Left ventricle myocardium superior (tissue), 1 donor: ENCODE measurements at places on chromosomes 4 and X.
A peak's percentile ranks its signal among the peaks of the same experiment; 100 is the strongest.

- no peak for DNase-seq
Measured at GRCh38 chr4:81495345-81495744, 23.6 kb upstream of the RASGEF1B start.

GRCh38 chr4:105057370-105058105, 89.1 kb upstream of the TET2 start:
- no peak for DNase-seq

- DNase-seq: no peak
Measured at GRCh38 chr4:169626331-169627282, 6.2 kb downstream of the CLCN3 start.

GRCh38 chr4:79613269-79613935, 205.4 kb upstream of the GK2 start:
- no peak for DNase-seq

DNA sequence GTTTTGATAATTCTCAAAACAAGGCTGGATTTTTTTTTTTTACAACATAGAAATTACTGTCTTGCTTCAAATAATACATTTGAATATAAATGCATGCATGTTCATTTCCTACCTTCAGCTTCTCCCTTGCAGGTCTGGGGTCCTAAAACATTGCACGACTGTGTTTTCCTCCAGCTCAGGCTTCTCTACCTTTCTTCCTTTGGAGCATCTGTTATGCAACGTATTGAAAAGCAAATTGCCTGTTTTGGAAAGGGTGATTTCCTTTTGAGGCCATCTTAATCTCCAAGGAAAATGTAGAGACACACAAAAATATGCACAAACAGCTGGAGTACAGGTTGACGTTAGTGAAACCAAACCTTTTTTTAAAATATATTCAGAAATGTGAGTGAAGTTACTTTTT, 115.6 kb upstream of the TLL1 start:
- no peak for DNase-seq

DNA sequence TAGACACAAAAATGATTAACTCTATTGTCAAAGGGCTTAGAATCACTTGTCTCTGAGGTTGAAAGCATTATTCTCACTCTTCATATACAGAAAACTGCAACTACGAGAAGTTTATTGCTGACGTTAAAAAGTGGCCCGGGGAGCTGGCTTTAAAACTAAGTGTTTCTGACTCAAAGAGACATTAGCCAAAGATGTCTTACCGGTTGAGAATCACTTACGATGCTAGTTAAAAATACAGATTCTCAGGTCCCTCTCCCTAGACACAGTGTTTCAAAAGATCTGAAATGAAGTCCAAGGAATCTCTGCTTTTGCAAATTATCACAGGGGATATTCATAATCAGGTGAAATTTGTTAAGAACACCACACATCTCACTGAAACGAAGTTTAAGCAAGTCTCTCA, 1.2 kb downstream of the GNPDA2 start:
- DNase-seq: no peak

- DNase-seq: no peak
Measured at GRCh38 chr4:7609316-7609715, 174.6 kb upstream of the PSAPL1 start.

- DNase-seq: no peak
Measured at GRCh38 chr4:56611501-56611900, 69.6 kb downstream of the HOPX start.

DNA sequence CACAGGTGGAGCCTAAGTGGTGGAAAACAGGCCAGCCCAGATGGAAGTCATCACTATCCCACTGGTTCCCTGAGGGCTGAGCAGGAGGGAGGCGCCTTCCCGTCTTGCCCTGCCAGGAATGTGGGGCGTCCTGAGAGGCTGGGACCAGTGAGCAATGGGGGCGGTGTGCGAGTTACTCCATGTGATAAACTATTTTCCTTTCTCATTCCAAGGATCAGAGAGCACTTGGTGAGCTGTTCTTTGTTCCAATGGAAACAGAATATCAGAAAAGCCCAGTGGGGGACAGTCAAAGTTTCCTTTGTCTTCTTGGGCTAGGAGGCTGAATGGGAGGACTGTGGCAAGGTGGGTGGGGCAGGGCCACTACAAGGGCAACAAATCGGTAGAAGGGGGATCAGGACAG, 86.2 kb downstream of the NHSL2 start:
- peak; percentile 70 for DNase-seq

- no peak for DNase-seq
Measured at GRCh38 chrX:21982311-21982710, 41.8 kb downstream of the SMS start.

DNA sequence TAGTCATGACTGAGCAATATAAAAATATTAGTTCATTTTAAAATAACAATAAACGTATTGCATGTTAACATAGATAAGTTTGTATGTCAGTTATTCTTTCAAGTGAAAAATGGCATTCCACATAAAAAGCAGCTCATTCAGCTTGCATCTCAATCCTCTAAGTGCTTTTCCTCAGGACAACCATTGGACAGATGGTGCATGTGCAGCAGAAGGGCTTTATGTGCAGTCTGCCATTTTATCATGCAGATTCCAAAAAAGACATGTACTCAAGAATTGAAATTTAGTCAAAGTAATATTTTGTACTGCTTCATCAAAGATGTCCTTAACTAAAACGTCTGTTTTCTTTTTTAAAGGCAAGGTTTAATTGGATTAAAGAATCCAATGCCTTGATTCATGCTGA, 93.4 kb downstream of the RS1 start:
- DNase-seq: no peak

DNA sequence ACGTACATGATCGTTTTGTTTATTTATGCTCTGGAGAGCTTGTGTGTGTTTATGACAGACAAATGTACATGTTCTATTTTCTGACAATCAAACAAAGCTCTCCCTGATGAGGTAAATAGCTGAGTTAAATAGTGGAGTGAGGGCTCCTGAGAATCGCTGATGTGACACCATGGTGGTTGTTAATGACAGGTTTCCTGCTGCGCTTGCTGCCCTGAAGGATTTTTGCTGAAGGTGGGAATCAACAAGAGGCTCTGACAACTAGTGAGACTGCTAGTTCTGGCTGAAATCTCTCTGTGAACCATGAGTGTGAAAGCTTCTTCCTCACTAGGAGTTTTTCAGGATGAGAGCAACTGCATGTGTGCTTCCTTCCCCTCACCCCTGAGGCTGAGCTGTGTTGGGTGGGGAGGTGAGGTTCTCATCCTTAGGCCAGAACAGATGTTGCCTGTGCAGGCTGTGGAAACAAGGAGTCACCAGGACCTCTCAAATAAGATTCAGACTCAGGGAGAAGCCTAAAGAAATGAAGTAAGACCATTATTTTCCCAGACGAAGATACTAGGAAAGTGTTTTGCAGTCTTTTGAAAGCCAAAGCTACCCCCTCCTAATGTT, 173.4 kb upstream of the JADE1 start:
- DNase-seq: no peak

DNA sequence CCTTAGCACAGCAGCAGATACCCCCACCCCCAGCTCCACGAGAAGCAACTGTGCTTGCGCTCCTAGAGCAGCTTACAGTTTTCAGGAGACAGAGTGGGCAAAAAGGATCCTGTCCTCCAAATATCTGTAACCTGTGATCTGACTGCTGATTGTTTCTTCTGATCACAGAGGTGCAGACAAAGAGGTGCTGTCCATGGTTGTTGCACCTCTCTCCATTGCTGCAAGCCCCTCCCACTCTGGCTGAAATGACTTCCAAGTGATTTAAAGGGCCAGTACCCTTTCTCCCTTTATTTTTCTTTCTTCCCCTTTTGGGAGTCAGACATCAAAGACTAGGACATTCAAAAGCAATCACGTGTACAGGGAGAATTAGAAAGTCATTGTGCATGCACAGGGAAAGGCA, 205.3 kb upstream of the GEMIN8 start:
- no peak for DNase-seq

DNA sequence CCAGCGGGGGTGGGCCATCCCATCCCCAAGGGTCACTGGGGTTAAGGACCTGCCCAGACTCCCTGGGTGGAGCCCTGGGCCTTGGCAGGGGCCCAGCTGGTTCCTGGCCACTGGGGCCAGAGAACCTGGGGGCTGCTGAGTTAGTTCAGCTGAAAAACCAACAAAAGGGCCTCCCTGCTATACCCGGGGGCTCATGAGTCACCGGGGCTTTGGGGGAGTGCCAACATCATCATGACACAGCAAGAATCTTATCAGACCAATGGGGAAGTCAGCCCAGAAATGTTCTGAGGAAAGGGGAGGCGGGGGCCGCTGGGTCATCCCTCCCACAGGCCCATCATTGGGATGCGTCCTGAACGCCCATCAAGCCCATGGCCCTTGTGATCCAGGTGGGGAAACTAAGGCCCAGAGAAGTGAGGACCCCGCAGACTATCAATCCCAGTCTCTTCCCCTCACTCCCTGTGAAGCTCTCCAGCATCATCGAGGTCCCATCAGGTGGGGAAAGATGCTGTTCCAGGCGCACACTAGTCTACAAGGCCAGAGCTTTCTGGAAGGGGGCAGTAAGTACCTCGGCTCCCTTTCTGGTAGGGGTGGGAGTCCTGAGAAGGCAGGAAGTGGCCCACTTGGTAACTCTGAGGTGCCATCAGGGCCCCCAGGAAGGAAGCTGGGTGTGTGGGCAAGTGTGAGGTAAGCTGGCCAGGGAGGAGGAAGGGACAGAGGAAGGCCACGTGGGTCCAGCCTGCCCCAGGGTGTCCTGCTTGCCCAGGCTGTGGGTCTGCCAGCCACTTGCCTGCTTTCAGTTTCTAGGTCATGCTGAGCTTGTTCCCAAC, 4.5 kb downstream of the G6PD start:
- peak; percentile 80 for DNase-seq

- no peak for DNase-seq
Measured at GRCh38 chr4:128288689-128289106, 1.1 kb upstream of the PGRMC2 start.

DNA sequence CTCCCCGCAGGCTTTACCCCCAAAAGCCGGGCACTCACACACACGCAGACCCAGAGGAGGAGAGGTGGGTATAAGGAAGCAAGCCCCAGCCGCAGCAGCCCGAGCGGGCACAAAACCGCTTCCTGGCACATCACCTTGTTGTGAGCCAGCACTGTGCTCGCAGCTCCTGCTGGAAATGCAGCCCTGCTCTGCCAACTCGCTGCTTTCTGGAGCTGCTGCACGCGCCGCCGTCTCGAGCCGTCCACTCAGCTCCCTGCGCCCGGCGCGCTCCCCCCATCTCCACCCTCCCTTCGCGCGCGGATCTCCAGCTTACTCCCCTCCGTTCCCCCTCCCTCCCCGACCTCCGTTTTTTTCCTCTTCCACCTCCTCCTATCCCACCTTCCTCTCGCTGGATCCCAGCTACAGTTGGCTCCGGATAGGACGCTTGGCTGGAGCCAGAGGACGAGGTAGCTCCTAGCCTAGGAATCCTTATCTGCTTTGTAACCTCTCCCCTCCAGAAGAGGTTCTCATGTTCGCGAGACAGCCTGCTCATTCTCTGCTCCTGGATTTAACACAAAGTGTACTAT, at the start of gene SPOCK3:
Gene SPOCK3 (minus strand): TSS at position 179 of the 566 bp plus-strand sequence.
- DNase-seq: peak; percentile 52

GRCh38 chr4:89720981-89721380, 116.0 kb downstream of the SNCA start:
- no peak for DNase-seq

DNA sequence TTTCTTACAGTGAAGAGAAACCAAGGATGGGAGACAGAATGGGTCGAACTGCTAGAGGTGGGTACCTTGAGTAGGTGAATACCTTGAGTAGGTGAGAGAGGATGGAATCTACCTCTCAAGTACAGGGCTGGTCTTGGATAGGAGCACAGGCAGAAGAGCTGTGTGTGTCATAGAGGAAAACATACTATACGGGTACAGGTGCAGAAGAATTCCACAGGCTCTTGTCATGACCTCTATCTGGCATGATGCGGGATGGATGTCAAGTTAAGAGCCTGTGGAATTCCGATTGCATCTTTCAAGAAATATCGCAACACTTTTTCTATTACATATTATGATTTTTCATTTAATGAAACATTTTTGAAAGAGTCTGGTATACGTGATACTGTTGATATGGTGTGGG, 18.0 kb upstream of the OCIAD1 start:
- no peak for DNase-seq

DNA sequence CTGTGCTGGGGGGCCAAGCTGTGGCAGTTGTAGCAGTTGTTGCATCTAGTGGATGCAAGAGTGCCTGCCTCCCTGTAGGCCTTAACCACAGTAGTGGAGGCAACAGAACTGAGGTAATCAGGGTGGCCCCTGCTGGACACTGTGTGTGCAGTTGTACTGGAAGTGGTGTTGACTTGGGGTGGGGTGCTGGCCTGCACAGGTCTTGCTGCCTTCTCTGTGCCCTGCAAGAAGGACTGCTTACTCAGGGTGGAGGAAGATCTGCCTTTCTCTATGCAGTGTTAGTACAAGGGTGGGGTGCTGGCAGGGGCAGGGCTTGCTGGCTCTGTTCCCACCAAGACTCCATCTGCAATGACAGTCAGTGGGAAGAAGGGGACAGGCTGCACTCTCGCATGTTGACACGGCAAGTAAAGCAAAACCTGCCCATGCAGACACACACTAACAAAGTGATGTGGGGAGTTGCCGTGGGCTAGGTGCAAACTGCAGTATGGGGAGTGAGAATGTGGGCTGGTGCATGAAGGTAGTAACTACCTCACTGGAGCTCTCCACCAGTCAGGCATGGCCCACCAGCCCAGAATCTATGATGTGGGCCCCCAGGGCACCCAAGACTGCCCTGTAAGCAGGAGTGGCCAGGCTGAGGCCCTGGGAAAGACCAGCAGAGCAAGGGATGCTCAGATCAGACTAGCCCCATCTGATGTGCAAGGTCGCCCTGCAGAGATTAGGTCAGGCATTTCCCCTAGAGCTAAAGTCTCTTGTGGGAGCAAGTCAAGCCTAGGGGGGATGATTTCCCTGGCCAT, 594.9 kb downstream of the TECRL start:
- DNase-seq: no peak

DNA sequence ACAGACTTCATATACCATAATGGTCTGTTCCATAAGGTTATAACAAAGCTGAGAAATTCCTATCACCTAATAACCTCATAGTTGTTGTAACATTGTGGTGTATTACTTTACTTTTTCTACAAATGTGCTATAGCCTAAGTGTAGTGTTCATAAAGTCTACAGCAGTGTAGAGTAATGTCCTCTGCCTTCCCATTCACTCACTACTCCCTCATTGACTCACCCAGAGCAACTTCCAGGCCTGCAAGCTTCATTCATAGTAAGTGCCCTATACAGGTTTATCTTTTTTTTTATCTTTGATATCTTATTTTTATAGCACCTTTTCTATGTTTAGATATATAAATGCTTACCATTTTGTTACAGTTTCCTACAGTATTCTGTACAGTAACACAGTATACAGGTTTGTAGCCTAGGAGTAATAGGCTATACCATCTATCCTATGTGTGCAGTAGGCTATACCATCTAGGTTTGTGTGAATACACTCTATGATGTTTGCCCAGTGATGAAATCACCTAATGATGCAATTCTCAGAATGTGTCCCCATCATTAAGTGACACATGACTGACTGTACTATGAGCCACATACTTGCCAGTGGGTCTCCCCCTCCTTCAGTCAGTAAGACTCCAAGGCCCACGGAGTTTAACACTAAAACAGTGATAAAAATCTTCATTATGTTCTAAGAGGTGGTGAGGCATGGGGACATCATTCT, 299.9 kb downstream of the UNC5C start:
- no peak for DNase-seq

DNA sequence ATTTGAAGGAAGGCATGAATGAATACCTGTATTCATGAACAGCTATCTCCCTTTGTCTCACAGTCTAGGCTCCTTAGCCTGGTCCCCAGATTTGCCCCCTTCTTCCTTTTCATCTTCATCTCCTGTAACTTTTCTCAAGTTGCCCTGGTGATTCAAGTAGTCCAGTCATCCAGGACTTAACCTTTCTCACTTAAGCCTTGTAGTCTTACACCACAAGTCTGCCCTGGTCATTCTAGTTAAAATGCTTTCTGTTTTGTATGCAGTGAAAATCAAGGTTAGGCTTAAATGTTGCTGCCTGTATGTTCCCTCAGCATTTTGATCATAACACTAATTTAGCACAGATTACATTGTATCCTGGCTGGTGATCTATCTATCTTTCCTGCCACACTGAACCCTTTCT, 58.5 kb upstream of the SLC7A11 start:
- no peak for DNase-seq
